Mesangial cell (primary cell): ENCODE measurements at places on chromosomes 3 and 15. TPM values are rescaled to one million over a fixed set of nuclear protein-coding genes. Genes with fewer than 3 reads are reported as not detected.

The ADPRH gene
- 5.4 and 8.1 TPM in 2 replicates for total RNA-seq

The MINAR1 gene
- total RNA-seq = 0.49 and 0.63 TPM in 2 replicates

The CHRFAM7A gene
- total RNA-seq = 0.16 and 3.0 TPM in 2 replicates

The SPTSSB gene
- total RNA-seq = not detected in 2 replicates

The KLHL40 gene
- not detected in 2 replicates for total RNA-seq

The MESP2 gene
- 0.98 and 1.5 TPM in 2 replicates for total RNA-seq

The PLAAT1 gene
- 2.2 and 2.4 TPM in 2 replicates for total RNA-seq

The TMEM108 gene
- 1.0 and 2.4 TPM in 2 replicates for total RNA-seq

The LNP1 gene
- 0.63 and 1.8 TPM in 2 replicates for total RNA-seq

The TEX55 gene
- not detected in 2 replicates for total RNA-seq

The STAC gene
- 11.7 and 31.0 TPM in 2 replicates for total RNA-seq

The PXYLP1 gene
- total RNA-seq = 5.4 and 15.8 TPM in 2 replicates

The GPR27 gene
- total RNA-seq = 0.81 and 0.89 TPM in 2 replicates

The UBL7 gene
- 64.4 and 64.9 TPM in 2 replicates for total RNA-seq

The SLC2A2 gene
- 1.9 TPM in 1 of 2 replicates, not detected in the other for total RNA-seq

The MCTP2 gene
- 4.4 and 6.3 TPM in 2 replicates for total RNA-seq

The LHFPL4 gene
- total RNA-seq = not detected in 2 replicates

The IL20RB gene
- 0.33 and 0.63 TPM in 2 replicates for total RNA-seq

The CLDN18 gene
- total RNA-seq = not detected in 2 replicates

The DTWD1 gene
- total RNA-seq = 5.3 and 6.5 TPM in 2 replicates

The PLA2G4E gene
- not detected in 2 replicates for total RNA-seq

The RTP1 gene
- total RNA-seq = not detected in 2 replicates
